Left colon (tissue), 2 donors: ENCODE measurements at places on chromosomes 3 and 15. TPM values are rescaled to one million over a fixed set of nuclear protein-coding genes. Genes with fewer than 3 reads are reported as not detected.

CPEB1 gene
- total RNA-seq: 2.5 TPM

- DNase-seq: no peak
These were observed 53.7 kb downstream of the CD47 start for GRCh38 chr3:108036984-108037741.

GRCh38 chr3:34033839-34034238 is 235.4 kb downstream of the PDCD6IP start:
- DNase-seq: no peak

DNA sequence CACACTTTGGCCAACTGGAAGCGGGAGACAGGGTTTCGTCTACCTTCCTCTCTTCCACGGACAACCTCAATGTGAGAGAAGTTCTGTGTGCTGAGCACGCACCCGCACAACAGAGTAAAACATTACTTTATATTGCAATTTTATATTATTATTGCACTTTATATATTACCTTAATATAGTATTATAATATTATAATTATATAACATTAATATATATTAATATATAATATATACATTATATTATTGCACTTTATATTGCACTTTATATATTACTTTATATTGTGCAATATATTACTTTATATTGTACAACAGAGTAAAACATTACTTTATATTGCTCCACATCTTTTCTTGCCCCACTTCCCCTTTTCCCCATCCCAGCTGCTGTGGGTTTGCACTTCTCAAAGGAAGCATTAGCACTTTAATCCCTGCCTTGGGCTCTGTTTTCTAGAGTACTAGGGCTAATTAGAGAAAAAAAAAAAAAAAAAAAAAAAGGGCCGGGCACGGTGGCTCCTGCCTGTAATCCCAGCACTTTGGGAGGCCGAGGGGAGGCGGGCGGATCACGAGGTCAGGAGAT is 76.4 kb upstream of the SLC4A7 start:
- DNase-seq: no peak

DNA sequence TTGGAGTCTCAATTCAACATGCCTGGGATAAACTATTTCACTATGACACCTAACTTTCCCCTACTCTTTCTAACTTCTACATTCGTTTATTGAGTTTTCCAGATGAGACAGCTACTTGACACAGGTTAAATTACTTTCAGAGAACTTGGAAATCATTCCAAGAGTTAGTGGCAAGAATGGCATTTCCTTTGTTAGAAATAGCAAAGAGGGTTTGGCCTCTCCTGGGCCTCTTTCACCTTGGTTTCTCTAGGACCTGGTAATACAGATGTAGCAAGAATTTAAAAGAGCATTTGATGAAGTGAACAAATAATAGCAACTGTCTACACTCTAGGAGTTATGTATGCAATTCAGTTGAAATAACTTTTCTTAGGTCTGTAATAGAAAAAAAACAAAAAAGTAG is 748.9 kb downstream of the MECOM start:
- no peak for DNase-seq

GRCh38 chr3:55884491-55885285 is 397.6 kb upstream of the WNT5A start:
- DNase-seq: no peak

LRRC2 gene
- 1.5 TPM for total RNA-seq

DNA sequence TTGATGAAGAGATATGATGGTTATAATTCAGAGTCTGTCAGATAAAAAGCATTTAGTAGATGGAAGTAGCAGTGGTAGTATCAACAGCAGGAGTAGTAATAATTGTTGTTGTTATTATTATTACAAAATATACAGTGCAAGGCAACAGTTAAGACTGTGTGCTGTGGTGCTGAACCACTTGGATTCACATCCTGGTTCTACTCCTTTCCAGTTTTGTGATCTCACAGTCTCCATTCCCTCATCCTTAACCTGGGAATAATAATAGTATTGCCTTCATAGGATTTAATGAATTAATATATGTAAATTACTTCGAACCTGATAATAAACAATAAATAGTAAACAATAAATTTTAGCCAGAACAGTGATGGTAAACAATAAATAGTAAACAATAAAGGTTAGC is 37.1 kb upstream of the TSC22D2 start:
- DNase-seq: no peak
